Ovary (tissue), 10 donors: ENCODE measurements at places on chromosomes 7 and 10. TPM values are rescaled to one million over a fixed set of nuclear protein-coding genes. Genes with fewer than 3 reads are reported as not detected.

Gene CDHR1
- 2.1 TPM for polyA plus RNA-seq

Gene FAM24B
- polyA plus RNA-seq, result 2.3 TPM

Gene NPFFR1
- polyA plus RNA-seq, result 0.04 TPM

Gene TMEM196
- polyA plus RNA-seq, result 0.02 TPM

Gene AGR3
- 0.12 TPM for polyA plus RNA-seq

Gene CADPS2
- 10.1 TPM for polyA plus RNA-seq

Gene AGFG2
- polyA plus RNA-seq, result 10.0 TPM

Gene OR6V1
- not detected for polyA plus RNA-seq

Gene SFTPA2
- polyA plus RNA-seq, result 0.22 TPM

Gene DNTT
- polyA plus RNA-seq, result not detected

Gene NKX1-2
- polyA plus RNA-seq, result not detected

Gene SPDYE6
- polyA plus RNA-seq, result not detected

Gene PHKG1
- polyA plus RNA-seq, result 1.2 TPM

Gene PCLO
- polyA plus RNA-seq, result 2.6 TPM

Gene OR2A25
- not detected for polyA plus RNA-seq
